NCI-H1092 treated with DMSO at 0.1 percent for 48 hours (cell line): ENCODE measurements at places on chromosomes 6 and 20.

GRCh38 chr6:25558155-25558817 lies 93.7 kb upstream of the SCGN start:
- no peak for DNase-seq

DNA sequence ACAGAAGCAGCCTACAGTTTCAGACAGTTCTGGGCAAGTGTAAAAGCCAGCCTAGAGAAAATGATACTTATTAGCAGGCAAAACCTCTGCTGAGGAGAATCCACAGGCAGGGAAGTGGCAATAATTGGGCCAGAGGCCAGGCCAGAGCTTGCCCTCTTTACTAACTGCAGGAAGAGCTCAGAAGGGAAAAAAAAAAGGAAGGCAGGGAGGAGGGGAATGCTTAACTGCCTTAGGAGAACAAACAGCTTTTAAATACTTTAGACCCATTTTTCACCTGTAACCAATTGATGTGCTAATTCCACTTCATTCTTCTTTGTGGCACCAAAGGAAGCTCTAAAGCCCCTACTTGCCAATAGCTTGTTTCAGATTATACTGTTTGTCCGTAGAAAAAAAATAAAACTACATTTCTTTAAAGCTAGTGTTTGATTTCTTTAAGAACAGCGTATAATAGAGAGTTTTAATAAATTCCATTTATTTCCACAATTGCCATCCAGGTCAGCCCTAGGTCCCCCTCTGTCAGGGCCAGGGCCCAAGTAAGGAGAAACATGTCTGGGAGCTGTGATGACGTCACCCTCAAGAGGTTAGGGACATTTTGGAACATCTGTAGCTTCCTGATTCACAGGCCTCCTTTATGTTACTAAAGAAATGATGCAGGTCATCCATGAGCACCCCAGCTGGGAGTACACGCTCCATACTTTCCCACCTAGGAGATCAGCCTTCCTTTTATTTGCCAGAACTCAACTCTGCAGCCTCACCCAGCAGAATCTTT lies 384.3 kb downstream of the CDC5L start:
- DNase-seq: no peak

DNA sequence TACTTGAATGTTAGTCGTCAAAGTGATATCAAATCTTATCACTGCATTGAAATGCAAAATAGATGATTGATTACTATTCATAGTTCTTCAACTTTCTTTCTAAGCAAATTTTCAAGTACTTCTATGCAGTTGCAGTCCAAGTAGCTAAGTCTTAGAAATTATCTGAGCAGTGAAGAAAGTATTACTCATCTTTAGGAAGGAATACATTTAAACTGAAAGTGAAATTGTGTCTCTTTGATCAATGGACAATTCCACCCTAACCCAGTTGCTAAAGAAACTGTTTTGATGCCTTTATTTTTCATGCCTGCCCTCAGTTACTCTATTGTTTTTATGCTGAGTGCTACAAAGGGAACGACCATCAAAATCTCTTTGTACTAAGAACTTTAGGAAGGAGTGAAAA lies 337.4 kb downstream of the GRIK2 start:
- no peak for DNase-seq

- DNase-seq: no peak
Observed at GRCh38 chr6:94680669-94681212, 896.6 kb upstream of the MANEA start.

DNA sequence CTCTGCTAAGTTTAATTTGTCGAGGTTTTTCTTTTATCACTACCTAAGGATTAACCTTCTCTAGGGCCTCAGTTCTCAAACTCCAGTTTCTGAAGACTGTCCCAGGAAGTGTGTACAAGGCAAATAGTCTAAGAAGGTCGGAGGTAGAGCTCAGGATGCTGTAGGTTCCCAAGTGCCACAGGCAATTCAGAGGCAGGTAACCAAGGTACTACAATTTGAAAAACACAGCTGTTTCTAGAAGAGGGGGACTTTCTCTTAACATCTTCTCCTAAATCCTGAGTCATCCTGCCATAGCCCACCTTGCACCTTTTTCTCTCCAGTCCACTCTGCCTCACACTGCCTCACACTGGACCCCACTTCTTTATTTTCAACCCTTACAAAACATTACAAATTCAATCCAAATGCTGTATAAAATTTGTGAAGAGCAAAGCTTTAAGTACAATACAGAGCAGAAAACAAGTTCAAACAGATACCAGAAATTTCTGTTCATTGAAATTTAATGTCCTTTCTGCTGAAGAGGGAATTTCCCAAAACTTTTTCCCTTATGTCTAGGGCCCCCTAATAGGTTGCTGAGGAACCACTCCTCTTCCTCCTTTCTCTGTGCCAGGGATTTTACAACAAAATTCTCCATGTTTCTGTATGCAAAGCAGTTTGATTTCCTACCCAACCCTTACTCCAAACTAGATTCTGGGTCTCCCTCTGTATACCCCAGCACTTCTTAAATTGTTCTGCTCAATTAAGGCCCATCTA lies 43.0 kb downstream of the FRK start:
- DNase-seq: no peak

GRCh38 chr6:129113637-129114036 lies 230.7 kb downstream of the LAMA2 start:
- no peak for DNase-seq

GRCh38 chr6:42555477-42556457 lies 8.1 kb upstream of the UBR2 start:
- DNase-seq: no peak

DNA sequence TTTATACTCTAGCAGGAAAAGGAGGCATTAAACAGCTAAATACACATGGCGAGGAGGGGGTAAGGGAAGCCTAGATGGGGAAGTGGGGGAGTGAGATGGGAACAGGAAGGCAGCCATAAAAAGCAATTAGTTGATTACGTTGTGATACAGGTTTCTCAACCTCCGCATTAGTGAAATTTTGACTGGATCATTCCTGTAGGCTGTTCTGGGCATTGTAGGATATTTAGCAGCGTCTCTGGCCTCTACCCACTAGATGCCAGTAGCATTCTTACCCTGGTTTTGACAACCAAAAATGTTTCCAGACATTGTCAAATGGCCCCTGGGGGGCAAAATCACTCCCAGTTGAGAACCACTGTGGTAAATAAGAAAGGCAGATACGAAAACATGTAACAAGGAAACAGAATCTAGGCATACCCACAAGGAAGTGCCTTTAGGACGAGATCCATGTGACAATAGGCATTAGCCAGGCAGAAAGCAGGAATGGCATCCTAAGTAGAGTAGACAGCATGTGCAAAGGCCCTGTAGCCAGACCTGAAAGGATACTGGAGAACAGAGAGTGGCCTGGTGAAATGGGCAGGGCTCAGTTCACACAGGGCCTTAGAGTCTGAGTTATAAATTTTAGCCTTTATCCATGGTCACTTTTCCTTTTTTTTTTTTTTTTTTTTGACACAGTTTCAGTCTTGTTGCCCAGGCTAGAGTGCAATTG lies 25.8 kb upstream of the PTPN1 start:
- no peak for DNase-seq

- no peak for DNase-seq
Observed at GRCh38 chr6:167293088-167293589, 2.0 kb downstream of the UNC93A start.

GRCh38 chr6:88825856-88826255 lies 137.6 kb downstream of the RNGTT start:
- DNase-seq: no peak

DNA sequence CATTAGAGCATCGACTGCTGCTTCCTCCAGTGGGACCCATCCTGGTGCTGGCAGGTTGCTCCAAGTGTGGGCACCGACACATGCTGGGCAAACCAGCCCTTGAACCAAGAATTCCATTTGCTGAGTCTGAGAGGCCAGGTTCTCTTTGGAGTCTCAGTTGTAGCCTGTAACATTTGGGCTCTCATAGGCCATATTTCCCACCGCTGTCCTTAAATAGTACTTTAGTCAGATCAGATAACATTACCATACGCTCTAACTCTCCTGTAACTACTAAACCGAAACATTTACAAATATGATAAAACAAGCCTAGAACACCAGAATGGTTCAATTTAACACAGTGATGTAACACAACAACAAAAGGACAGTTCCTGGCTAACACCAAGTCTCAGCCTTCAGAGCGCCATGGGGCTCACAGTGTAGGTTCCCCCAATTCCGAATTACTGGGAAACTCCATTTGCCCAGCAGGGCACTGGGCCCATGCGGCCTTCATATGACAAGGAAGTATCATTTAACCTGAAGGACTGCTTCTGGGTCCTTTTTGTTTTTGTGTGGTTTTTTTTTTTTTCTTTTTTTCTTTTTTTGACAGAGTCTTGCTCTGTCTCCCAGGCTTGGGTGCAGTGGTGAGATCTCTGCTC lies 28.4 kb upstream of the CD93 start:
- DNase-seq: no peak

DNA sequence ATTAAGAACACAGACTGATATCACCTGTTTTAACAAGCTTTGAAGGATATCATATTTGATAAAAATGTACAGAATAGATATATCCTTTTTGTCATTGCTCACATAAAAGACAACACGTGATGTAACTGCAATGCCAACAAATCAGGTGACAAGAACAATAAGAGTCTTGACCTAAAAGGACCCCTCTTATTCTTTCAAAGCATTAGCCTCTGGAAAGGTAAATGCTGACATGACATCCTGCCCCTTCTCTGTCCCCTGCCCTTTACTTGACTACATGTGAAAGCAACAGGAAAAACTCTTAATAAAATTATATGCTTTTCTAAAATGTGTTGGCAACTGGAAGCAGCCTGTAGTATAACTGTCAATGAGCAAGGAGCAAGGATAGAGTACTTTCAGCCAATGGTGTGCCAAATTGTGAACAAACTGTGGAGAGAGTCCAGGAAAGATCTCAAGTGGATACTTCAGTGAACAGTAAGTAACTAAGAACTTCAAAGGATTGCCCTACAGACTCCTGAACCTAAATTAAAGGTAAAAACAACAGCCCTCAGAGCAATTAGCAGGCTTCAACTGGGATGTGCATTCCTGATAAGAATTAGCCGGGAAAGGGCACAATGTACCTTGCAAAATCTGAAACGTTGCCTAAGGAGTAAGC lies 16.3 kb downstream of the PTPRK start:
- no peak for DNase-seq

DNA sequence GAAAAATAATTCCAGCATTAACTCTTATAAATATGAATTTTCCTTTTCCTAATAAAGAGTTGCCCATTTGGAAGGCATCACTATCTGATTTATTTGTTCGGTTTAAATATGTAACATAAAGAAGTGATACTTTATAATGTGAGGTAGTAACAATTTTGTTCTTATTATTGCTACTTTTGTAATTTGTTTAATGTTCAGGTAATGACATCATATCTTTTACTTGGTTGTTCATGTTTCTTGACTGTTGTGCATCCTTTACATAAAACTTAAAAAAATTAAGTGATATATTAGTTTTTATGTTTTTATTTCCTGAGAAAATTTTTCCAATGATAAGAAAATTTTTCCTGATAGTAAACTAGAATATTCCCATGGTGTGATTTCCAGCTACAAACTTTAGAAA lies 124.6 kb downstream of the AFG1L start:
- DNase-seq: no peak

GRCh38 chr6:97422171-97422570 lies 139.2 kb upstream of the MMS22L start:
- DNase-seq: no peak

DNA sequence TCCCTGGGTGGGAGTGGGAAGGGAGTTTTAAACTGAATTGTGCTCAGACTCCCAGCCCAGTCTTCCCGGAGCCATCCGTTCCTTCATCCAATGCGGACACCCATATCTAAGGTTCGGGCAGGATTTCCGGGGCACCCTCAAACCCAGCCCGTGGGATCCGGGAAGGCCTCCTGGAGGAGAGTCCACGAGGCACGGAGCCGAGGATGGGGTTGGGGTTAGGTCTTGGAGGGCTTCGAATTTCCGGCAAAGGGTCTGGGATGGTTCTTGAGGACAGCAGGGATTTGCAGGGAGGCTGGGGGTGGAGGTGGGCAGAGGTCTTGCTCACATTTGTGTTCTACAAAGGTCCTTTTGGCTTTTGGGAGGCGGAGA lies 49.5 kb upstream of the SLC32A1 start:
- DNase-seq: no peak

- no peak for DNase-seq
Observed at GRCh38 chr6:116307001-116307400, 27.3 kb upstream of the TSPYL1 start.

- no peak for DNase-seq
Observed at GRCh38 chr6:25202504-25202903, 76.7 kb upstream of the CARMIL1 start.

DNA sequence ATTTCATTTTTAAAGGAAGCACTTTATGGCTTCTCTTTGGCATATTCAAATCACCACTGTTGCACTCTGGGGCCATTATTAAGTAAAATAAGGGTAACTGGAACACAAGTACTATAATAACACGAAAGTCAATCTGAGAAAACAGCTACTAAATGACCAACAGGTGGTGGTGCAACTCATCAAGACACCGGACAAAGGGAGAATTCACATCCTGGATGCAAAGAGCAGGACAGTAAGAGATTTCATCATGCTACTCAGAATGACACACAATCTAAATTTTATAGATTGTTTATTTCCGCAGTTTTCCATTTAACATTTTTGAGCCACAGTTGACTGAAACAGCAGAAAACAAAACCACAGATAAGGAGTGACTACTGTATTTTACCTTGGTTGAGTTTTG lies 27.6 kb upstream of the LY86 start:
- DNase-seq: no peak

- no peak for DNase-seq
Observed at GRCh38 chr6:15408758-15409157, 162.9 kb downstream of the JARID2 start.

DNA sequence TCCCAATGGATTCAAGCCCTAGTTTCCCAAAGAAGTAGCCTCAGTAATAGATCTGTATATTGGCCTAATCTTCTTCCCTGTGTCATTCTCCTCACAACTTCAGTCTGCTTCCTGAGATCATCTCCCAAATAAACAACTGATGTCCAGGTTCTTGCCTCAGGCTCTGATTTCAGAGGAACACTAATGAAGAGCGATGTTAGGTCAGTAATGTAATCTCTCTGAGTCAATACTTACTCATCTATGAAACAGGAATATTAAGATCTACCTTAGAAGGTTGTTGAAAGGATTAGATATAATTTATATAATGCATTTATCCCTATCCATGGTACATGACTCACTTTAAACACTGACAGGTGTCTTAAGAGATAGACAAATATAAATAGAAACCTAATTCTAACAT lies 246.0 kb upstream of the FLRT3 start:
- DNase-seq: peak; percentile 34

DNA sequence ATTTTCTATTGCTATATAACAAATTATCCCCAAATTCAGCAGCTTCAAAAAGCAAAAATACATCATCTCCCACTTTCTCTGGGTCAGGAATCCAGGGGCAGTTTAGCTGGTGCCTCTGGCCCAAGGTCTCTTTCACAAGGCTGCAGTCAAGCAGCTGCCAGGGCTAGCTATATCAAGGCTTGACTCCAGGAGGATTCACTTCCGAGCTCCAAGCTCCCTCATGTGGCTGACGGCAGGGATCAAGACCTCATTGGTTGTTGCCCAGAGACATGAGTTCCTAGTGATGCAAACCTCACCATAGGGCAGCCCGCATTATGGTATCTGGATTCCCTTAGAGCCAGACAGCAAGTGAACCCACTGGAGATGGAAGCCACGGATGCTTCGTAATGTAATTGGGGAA lies 1.3 kb upstream of the VNN1 start:
- no peak for DNase-seq

GRCh38 chr6:84651583-84651982 lies 112.8 kb downstream of the TBX18 start:
- no peak for DNase-seq

GRCh38 chr6:160505970-160506369 lies 157.8 kb downstream of the SLC22A3 start:
- DNase-seq: no peak

GRCh38 chr6:122048570-122048969 lies 350.9 kb upstream of the HSF2 start:
- no peak for DNase-seq
